Type B pancreatic cell (in vitro differentiated cells): ENCODE measurements at places on chromosomes 6 and 20. TPM values are rescaled to one million over a fixed set of nuclear protein-coding genes. Genes with fewer than 3 reads are reported as not detected.

MYB gene
- 4.7 and 4.9 TPM in 2 replicates for total RNA-seq

CDSN gene
- total RNA-seq, result not detected in 2 replicates

MEI4 gene
- total RNA-seq, result 0.29 and 1.1 TPM in 2 replicates

CLIC5 gene
- 31.3 and 75.8 TPM in 2 replicates for total RNA-seq

GABRR1 gene
- 0.12 TPM in 1 of 2 replicates, not detected in the other for total RNA-seq

ZNF391 gene
- total RNA-seq, result 4.9 and 8.4 TPM in 2 replicates

HLA-DMB gene
- 0.43 and 0.80 TPM in 2 replicates for total RNA-seq

ARMH2 gene
- not detected in 2 replicates for total RNA-seq

MCM8 gene
- 9.2 and 19.9 TPM in 2 replicates for total RNA-seq

TMEM74B gene
- total RNA-seq, result 10.7 and 12.0 TPM in 2 replicates

ARHGAP40 gene
- total RNA-seq, result 1.7 and 1.9 TPM in 2 replicates

FAM135A gene
- 26.5 and 33.4 TPM in 2 replicates for total RNA-seq

ENPP4 gene
- 4.9 and 7.4 TPM in 2 replicates for total RNA-seq

SNX21 gene
- total RNA-seq, result 12.2 and 16.4 TPM in 2 replicates

AVP gene
- total RNA-seq, result not detected in 2 replicates

OVOL2 gene
- 7.3 and 17.5 TPM in 2 replicates for total RNA-seq

GRCh38 chr6:73631849-73632248 is 21.9 kb downstream of the SLC17A5 start:
- peaks cover 8% of the 10 kb centered on the region for H3K36me3 ChIP-seq
- no peaks in the 10 kb centered on the region for H3K27me3 ChIP-seq
- H3K27ac ChIP-seq, result no peak overlapping the region
- H3K4me1 ChIP-seq, result no peaks in the 10 kb centered on the region

GRCh38 chr6:143128681-143129015 is 68.0 kb downstream of the AIG1 start:
- DNase-seq, result no peak
- no peak overlapping the region for H3K4me3 ChIP-seq
- H3K4me1 ChIP-seq, result no peaks in the 10 kb centered on the region
- H3K27me3 ChIP-seq, result no peaks in the 10 kb centered on the region
- H3K27ac ChIP-seq, result no peak overlapping the region

DNA sequence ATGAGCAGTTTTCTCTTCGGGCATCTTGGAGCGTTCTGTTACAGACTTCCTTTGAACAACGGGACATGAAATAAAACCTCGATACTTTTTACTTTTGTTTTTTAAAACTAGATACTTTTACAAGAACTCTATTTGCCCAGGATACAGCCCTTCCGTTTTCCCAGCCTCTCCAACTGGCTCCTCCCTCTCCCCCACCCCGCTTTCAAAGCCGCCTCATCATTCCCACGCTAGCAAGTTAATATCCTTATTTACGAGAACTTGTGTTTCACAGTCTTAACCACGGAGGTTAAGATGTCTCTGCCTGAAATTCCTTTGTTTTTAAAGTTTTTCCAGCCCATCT is 241 bp upstream of the CFAP206 start:
- H3K4me1 ChIP-seq, result no peaks in the 10 kb centered on the region
- peak overlapping the region; percentile 96 for H3K4me3 ChIP-seq
- no peaks in the 10 kb centered on the region for H3K27me3 ChIP-seq
- H3K36me3 ChIP-seq, result no peaks in the 10 kb centered on the region
- H3K27ac ChIP-seq, result peak overlapping the region; percentile 63
- no peak for DNase-seq

DNA sequence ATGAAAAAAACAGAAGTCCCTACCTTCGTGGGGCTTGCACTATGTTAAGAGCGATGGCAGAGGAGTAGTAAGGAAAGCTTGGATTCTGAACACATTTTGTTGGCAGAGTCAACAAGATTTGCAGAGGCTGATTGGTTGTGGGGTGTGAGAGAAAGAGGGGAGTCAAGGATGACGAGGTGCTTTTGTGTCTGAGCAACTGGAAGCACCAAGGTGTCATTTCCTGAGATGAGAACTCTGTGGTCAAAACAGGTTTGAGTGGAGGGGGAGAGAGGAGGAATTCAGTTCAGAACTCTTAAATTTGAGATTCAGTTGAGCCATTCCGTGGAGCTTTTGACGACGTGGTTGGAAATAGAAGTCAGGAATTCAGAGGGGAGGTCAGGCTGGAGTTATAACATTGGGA is 3.5 kb downstream of the OCSTAMP start:
- H3K36me3 ChIP-seq, result no peaks in the 10 kb centered on the region
- H3K4me1 ChIP-seq, result no peaks in the 10 kb centered on the region
- no peak for DNase-seq
- no peaks in the 10 kb centered on the region for H3K27me3 ChIP-seq

GRCh38 chr6:116328528-116328903 is 42.2 kb upstream of the DSE start:
- DNase-seq, result no peak
- H3K4me1 ChIP-seq, result peaks cover 27% of the 10 kb centered on the region
- H3K36me3 ChIP-seq, result no peaks in the 10 kb centered on the region

GRCh38 chr6:170403451-170403850 is 96.9 kb downstream of the FAM120B start:
- H3K4me3 ChIP-seq, result no peak overlapping the region
- H3K36me3 ChIP-seq, result peaks cover 55% of the 10 kb centered on the region
- peaks cover 17% of the 10 kb centered on the region for H3K4me1 ChIP-seq
- peak overlapping the region; percentile 75 for H3K27ac ChIP-seq

GRCh38 chr6:160801418-160801817 is 99.4 kb downstream of the PLG start:
- no peak overlapping the region for H3K27ac ChIP-seq
- no peaks in the 10 kb centered on the region for H3K27me3 ChIP-seq
- H3K4me3 ChIP-seq, result no peak overlapping the region
- H3K4me1 ChIP-seq, result no peaks in the 10 kb centered on the region
- no peak for DNase-seq

DNA sequence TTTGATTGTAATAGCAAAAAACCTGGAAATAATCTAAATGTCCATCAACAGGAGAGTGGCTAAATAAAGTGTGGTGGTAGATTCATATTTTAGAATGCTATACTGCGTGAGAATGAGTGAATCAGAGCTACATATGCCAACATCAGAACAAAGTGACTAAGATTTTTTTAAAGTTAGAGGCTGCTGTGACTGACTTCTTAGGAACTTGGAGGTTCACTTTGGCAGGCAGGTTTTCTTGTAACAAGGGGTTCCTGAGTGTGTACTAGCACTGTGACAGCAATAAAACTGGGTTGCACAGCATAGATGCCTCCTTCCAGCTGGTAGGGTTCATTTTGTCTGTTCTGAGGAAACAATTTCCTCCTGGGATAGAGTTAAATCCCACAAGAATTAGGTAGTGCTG is 75.3 kb upstream of the ENPP5 start:
- no peak for DNase-seq
- H3K27me3 ChIP-seq, result no peaks in the 10 kb centered on the region
- no peaks in the 10 kb centered on the region for H3K4me1 ChIP-seq
- H3K27ac ChIP-seq, result no peak overlapping the region
- H3K36me3 ChIP-seq, result no peaks in the 10 kb centered on the region

- no peaks in the 10 kb centered on the region for H3K27me3 ChIP-seq
- no peaks in the 10 kb centered on the region for H3K4me1 ChIP-seq
- no peak overlapping the region for H3K27ac ChIP-seq
- no peak for DNase-seq
Observed at GRCh38 chr6:96116674-96117073, 100.9 kb downstream of the FUT9 start.

- no peak overlapping the region for H3K27ac ChIP-seq
- H3K27me3 ChIP-seq, result no peaks in the 10 kb centered on the region
- no peak overlapping the region for H3K4me3 ChIP-seq
- no peaks in the 10 kb centered on the region for H3K36me3 ChIP-seq
- DNase-seq, result no peak
- H3K4me1 ChIP-seq, result peaks cover 34% of the 10 kb centered on the region
Observed at GRCh38 chr6:112286500-112287144, 32.3 kb upstream of the LAMA4 start.

- no peak overlapping the region for H3K4me3 ChIP-seq
- H3K27ac ChIP-seq, result no peak overlapping the region
- DNase-seq, result no peak
- no peaks in the 10 kb centered on the region for H3K4me1 ChIP-seq
- peaks cover 3% of the 10 kb centered on the region for H3K27me3 ChIP-seq
- no peaks in the 10 kb centered on the region for H3K36me3 ChIP-seq
Observed at GRCh38 chr20:51036827-51037531, 14.1 kb upstream of the KCNG1 start.

DNA sequence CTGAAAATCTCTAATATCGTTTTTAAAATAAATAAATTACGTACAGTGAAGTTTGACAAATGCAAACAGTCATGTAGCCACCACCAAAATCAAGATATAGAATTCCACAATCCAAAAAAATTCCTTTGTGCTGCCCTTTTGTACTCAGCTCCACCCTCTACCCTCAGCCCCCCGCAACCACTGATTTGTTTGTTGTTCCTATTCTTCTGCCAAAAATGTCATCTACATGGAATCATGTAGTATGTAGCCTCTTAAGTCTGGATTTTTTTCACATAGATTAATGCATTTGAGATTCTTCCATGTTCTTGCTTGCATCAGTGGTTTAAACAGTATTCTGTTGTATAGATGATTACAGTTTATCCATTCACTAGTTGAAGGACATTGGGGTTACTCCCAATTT is 8.5 kb upstream of the REPS1 start:
- no peak for DNase-seq
- no peaks in the 10 kb centered on the region for H3K36me3 ChIP-seq
- no peaks in the 10 kb centered on the region for H3K4me1 ChIP-seq
- no peak overlapping the region for H3K4me3 ChIP-seq
- no peak overlapping the region for H3K27ac ChIP-seq

- peak overlapping the region; percentile 94 for H3K27ac ChIP-seq
- peaks cover 16% of the 10 kb centered on the region for H3K27me3 ChIP-seq
Observed at GRCh38 chr6:28980852-28981430, 24.2 kb downstream of the ZNF311 start.

DNA sequence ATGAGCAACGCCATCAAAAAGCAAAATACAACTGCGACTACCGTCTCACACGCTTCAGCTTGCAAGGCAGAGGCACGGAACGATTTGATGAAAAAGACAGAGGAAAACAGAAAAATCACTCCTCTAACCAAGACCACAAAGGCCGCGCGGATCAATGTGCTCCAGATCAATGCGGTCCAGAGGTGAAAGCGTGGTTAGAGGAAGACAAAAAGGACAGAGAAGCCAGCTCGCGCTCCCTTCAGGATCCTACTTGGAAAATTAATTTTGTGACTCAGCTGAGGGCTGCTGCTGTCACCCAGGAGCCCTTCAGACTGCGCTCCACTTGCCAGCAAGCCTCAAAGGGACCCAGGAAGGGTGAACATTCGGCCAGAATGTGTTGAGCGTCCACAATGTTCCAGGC is 140.2 kb upstream of the RPS6KA2 start:
- peaks cover 7% of the 10 kb centered on the region for H3K27me3 ChIP-seq
- H3K4me3 ChIP-seq, result no peak overlapping the region

DNA sequence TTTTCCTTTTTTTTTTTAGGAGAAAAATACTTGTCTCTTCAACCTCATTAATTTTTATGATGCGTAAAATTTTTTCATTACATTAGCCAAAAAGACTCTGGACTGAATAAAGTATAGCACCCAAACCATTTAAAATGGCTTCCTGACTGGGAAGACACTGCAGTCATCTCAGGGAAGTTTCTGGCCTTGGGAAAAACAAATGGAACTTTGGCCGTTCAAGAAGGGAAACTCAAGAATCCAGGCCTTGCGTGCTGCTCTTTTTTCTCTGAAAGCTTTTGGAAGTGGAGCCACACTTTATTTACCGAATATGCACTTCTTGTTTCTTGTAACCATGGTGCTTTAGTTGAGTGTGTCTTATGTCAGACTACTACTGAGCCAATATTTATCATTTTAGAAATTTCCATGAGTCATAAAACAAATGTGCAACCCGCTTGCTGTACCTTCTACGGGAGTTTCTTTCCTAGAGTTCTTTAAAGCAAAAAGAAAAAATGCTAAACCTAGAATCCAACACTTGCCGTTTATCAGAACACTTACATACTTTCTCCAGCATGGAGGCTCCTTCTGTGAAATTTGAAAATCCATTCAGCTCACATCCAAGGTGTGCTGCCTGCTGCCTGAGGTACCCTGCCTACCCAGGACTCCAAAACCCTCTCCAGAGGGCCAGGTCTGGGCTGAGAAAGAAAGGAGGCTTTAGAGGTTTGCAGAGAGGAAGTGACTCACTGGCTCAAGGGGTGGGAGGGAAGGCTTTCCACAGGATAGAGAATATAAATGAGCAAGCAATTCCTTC is 11.5 kb upstream of the DSTN start:
- no peaks in the 10 kb centered on the region for H3K36me3 ChIP-seq
- peak overlapping the region; percentile 93 for H3K27ac ChIP-seq
- H3K4me3 ChIP-seq, result peak overlapping the region; percentile 70
- peaks cover 21% of the 10 kb centered on the region for H3K4me1 ChIP-seq

GRCh38 chr6:17511580-17511979 is 88.5 kb upstream of the FAM8A1 start:
- H3K36me3 ChIP-seq, result peaks cover 13% of the 10 kb centered on the region
- H3K4me1 ChIP-seq, result no peaks in the 10 kb centered on the region
- no peak for DNase-seq
- no peaks in the 10 kb centered on the region for H3K27me3 ChIP-seq
- H3K4me3 ChIP-seq, result no peak overlapping the region

GRCh38 chr6:19755181-19755580 is 82.0 kb upstream of the ID4 start:
- H3K4me1 ChIP-seq, result peaks cover 27% of the 10 kb centered on the region
- H3K27me3 ChIP-seq, result no peaks in the 10 kb centered on the region
- no peak for DNase-seq
- no peak overlapping the region for H3K4me3 ChIP-seq
- H3K36me3 ChIP-seq, result no peaks in the 10 kb centered on the region

DNA sequence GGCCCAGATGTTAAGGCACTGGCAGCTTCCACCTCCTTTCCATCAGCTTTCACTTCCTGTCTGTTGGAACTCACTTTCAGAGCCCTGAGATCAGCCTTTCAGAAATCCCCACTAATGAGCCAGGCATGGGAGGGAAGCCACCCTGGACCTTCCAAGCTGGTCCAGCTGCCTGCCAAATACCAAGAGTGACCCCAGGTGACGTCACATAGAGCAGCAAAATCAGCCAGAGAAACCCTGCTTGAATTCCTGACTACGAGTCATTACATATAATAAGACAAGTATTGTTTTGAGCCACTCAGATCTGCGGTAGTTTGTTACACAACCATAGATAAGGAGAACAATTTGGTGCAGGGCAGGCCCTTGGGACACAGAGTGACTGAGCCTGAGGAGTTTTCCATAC is 556.0 kb upstream of the JAG1 start:
- no peak overlapping the region for H3K4me3 ChIP-seq
- H3K36me3 ChIP-seq, result no peaks in the 10 kb centered on the region
- H3K27ac ChIP-seq, result peak overlapping the region; percentile 49
- DNase-seq, result no peak
- H3K4me1 ChIP-seq, result peaks cover 31% of the 10 kb centered on the region

DNA sequence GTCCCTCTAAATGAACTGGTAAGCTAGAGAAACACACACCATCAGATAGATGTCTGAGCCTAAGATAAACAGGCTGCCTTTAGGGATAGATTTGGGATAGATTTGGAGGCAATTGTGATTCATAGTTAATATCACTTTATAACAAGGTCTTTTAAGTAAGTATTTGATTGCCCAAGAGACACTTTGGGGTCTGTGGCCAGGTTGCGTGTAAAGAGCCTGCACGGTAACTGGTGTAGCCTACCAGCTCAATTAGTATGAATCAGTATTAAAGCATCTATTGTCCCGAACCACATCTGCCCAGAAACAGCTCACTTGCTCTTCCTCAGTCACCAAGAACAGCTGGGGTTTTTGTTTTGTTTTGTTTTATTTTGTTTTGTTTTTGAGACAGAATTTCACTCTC is 193.3 kb downstream of the SASH1 start:
- peaks cover 53% of the 10 kb centered on the region for H3K36me3 ChIP-seq
- H3K27me3 ChIP-seq, result no peaks in the 10 kb centered on the region
- H3K27ac ChIP-seq, result no peak overlapping the region
- H3K4me3 ChIP-seq, result no peak overlapping the region
- peaks cover 11% of the 10 kb centered on the region for H3K4me1 ChIP-seq
- DNase-seq, result no peak

GRCh38 chr6:119517428-119517827 is 167.9 kb upstream of the MAN1A1 start:
- peaks cover 14% of the 10 kb centered on the region for H3K27me3 ChIP-seq
- H3K27ac ChIP-seq, result no peak overlapping the region
